ENCODE measurements at places on chromosomes 12 and 14.

DNA sequence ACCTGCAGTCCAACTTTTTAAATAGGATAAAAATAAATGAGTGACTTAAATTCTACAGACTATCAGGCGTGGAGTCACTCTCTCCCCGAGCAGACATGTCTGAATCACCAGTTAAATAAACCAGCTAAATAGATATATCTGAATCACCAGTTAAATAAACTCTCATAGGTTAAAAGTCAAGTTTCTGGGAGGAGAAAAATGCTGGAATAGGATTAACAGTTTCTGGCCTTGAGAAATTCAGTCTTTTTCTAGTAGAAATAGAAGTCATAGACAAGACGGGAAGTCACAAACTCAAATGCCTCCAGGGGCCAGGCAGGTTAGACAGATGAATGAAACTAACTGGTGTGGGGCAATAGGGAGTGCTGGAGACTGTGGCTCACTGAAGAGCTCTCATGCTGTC is 258.6 kb upstream of the TMEM132C start:
- DNase-seq = no peak

DNA sequence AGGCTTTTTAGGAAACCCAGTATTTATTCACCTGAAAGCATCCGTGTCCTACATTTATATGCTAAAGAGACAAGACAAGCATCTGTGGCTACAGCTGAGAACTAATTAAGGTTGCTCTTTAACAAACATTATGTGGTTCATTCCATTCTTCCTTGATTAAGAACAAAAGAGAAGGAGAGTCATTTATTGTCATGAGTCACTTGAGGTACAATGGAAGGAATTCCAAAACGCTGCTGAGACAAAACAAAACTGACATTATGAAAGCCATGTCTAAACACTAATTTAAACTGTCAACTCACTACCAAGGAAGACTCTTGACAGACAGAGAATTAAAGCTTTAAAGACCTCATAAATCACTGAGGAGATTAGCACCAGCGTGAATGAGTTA is 214.4 kb downstream of the BMP4 start:
- DNase-seq = no peak

- no peak for DNase-seq
Observed at GRCh38 chr12:92146497-92147224, 1.0 kb upstream of the BTG1 start.

GRCh38 chr12:107415834-107416233 is 269.8 kb upstream of the PWP1 start:
- DNase-seq = no peak

DNA sequence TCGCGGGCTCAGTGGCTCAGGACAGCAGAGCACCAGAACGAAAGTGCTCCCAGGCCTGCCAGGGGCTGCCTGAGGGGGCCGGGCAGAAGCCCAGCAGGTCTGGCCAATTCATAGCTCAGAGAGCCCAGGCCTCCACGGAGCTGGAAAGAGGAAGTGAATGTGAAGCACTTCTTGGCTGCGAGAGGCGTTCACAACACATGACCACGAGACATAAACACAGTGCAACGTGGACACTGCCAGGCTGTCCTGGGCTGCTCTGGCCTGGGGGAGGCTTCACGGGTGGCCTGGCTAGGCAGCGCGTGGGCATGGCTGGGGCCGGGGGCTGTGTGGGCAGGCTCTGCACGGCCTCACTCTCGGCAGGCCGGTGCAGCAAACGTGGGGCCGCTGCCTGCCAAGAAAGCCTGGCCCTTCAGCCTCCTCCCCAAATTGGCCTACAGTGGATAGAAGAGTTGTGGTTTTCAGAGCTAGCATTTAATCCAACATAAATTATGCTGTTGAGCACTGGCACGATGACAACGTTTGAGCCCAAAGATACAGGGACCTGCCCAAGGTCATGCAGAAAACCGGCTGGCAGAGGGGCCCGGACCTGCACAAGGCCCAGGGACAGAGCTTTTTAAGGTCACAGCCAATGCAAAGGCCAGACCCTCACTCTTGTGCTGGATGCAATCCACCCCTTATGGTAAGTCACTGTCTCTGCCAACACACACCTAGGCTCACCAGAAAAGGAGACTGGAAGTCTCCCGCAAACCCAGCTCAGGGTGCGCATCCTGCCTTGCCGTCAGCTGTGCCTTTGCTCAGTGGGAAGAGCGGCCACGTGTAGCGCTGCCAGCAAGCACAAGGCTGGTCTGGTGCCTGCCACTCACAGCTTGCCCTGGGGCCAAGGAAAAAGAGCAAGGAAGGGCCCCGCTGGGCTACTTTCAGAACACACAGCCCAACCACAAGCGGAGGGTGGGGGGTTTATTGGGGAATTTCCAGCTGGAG is 8.6 kb downstream of the SLC25A29 start:
- no peak for DNase-seq

DNA sequence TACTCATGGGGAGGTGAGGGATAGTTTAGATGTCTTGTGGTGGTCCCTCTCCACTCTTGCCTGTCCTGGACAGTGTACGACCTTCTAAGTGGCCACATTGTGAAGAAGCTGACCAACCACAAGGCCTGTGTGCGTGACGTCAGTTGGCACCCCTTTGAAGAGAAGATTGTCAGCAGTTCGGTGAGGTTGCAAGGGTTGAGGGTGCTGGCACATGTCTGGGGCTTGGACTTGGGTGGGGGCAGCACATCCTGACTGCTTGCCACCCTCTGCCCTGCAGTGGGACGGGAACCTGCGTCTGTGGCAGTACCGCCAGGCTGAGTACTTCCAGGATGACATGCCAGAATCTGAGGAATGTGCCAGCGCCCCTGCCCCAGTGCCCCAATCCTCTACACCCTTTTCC is 7.6 kb upstream of the FITM1 start:
- DNase-seq = no peak

DNA sequence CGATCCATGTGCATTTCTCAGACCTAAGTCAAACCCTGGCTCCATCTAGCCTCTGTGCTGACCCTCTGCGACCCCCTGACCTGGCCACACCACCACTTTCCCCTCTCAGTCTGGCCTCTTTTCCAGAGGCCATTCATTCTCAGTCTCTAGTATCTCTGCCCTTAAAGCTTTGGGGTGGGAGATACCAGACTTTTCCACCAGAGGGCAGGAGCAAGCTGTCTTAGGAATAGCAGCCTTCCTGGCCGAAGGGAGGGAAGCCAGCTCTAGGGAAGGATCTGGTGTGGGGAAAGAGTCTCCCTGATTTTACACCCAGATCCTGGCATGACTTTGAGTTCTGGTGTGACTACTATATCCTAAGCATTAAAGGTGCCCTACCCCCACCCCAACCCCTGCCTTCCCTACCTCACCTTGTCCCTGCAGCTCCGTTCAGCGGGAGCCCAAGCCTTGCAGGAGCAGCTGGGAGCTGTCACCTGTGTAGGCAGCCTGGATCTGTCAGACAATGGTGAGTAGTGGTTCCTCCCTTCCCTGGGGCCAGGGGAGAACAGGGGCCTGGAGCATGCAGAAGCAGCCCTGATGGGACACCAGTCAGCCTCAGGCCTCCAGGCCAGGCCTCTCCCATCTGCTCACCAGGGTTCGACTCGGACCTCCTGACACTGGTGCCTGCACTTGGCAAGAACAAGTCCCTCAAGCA is 6.6 kb downstream of the CARMIL3 start:
- DNase-seq = no peak

DNA sequence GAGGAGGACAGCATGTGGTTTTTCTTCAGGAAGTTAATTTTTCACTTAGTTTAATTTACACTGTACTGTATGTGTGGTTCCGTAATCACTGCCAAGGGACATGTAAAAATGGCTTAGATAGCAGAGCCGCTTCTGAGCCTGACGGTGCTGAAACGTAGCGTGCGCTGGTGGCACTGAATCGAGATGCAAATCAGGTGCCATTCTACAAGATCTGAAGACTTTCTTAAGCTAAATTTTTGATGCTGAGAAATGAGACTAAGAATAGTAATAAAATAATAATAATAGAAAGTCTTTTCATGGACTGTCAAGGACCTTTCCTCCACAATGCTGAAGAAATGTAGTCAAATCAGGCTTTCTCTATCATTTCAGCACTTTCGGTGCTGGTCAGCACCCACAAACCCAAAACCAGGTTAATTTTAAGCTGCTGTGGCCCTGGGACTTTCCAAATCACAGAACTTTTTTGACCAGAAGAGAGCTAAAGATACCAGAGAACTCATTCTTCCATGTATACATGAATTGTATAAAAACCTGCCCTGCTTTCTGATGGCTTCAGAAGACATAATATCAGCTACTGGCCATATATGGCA is 183.3 kb upstream of the LMO3 start:
- no peak for DNase-seq

GRCh38 chr12:98821866-98822265 is 176.8 kb downstream of the APAF1 start:
- no peak for DNase-seq

DNA sequence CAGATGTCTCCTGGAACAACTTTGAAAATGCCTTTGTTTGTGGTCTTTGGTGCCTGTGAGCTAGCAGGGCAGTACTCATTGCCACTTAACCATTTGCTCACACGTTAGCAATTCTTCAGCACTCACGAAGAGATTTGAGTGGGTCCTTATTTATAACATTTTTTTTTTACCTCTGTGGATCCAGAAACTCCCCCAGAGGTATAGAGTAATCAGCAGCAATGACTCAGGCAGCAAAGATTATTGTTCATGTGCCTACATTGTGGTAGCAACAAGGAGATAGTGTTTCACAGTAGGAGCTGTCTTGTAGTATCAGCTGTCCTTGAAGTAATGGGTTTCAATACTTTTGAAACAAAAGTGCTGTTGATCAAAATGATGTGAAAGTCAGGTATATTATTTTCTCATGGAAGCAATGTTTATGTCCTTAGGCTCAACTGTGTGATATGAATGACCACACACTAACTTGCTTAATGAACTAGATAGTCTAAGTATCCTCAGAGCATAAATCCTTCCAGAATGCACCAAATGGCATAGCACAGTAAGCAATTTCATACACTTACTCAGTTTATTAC is 304.1 kb downstream of the EGLN3 start:
- no peak for DNase-seq

DNA sequence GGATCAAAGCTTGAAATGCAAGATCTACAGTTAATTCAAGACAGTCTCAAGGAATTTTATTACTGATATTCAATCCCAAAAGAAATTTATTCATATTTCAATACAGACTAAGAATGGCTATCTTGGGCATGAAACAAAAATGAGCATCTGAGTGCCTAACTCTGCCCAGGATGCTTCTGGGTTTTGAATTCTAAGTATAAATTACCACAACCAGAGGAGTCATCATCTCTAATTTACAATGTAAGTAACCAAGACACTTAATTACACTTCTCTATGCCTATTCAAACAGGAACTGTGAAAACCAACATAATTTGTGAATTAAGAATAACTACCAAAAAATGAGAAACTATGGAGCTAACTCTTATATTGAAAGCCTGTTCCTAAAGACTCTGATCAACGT is 14.1 kb downstream of the OSBPL8 start:
- no peak for DNase-seq

- no peak for DNase-seq
Observed at GRCh38 chr14:51609251-51609954, 42.3 kb upstream of the FRMD6 start.

- DNase-seq = no peak
Observed at GRCh38 chr12:3137268-3137781, 60.1 kb downstream of the TSPAN9 start.

- DNase-seq = no peak
Observed at GRCh38 chr14:89206389-89207031, 210.5 kb downstream of the FOXN3 start.

GRCh38 chr12:12441843-12442461 is 85.1 kb downstream of the BORCS5 start:
- DNase-seq = no peak

- DNase-seq = no peak
Observed at GRCh38 chr12:120119271-120119973, 2.9 kb upstream of the RAB35 start.

DNA sequence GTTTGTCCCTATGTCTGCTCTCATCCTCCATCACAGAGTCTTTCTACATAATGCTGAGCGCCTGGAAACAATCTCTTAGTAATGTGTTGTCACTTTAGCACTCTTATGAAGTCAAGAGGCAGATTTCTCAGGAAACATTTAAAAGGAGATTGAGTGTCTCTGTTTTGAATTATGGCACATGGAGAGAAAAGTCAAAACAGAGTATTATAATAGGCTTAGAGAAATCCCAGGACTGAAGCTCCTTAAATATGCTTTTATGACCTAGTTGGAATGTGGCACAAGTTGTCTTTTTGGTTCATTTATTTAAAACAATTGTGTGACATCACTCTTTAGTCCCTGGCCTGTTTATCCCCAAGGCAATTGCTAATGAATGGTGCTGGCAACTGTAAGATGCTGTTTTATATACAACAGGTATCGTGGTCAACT is 117.8 kb upstream of the HIF1A start:
- DNase-seq = no peak

GRCh38 chr12:64665514-64665913 is 55.2 kb downstream of the RASSF3 start:
- DNase-seq = no peak

DNA sequence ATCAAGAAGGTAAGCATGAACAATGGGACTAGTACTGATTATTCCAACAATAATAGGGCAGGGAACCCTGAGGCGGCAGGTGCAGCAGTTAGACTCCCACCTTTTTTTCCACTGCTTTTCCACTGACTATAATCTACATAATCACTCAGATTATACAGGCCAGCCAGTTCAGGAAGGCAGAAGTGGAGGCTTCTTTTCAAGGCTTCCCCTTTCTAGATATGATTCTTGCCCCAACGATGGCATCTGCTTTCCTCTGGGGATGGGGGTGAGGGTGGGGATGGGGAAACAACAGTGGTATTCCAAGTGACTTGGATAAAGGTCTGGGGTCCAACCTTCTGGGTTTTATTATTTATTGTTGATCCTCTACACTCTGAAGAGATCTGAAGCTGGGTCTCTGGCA is 331 bp downstream of the NCKAP1L start:
- no peak for DNase-seq

DNA sequence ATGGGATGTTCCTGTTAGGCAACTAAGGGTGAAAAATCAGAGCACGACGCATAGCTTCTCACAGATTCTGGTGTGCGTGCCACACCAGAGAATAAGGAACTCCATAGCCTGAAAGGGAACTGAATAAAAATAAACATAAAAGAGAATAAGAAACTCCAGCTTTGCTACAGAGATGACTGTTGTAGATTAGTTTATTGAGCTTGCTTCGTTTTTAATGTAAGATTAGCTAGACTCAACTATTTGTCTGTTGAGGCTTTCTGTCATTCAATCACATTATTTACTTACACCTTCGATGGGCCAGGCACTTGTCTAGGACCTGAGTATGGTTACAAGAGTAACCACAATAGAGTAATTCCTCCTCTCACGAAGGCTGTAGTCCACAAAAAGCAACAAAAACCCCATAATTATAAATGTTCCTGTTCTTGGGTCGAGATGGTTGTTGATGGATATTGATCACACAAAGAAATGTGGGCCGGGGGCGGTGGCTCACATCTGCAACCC is 807 bp upstream of the ZCCHC8 start:
- no peak for DNase-seq

DNA sequence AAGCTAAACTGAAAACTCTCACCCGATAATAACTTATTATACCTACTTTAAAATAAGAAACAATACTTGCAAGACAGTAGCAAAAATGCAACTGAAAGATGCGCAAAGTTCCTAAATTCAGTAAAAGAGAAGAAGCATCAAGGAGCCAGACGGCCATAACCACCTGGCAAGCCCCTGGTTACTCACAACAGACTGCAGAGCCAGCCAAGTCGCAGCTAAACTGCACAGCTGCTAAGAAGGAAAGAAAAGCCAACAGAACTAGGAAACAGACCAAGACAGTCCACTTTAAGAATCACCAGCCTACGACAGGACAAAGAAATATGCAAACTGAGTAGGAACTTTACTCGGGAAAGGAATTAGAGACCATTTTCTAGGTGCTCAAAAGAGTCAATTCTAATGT is 127.9 kb downstream of the TMTC1 start:
- no peak for DNase-seq

- no peak for DNase-seq
Observed at GRCh38 chr14:92486881-92487280, 26.7 kb upstream of the RIN3 start.
